CD4-positive, alpha-beta T cell (primary cell): ENCODE measurements at places on chromosomes 4 and X. TPM values are rescaled to one million over a fixed set of nuclear protein-coding genes. Genes with fewer than 3 reads are reported as not detected.

The PLK4 gene
- 2.7 TPM for total RNA-seq

The RNF113A gene
- total RNA-seq = 32.5 TPM

The LRAT gene
- not detected for total RNA-seq

GRCh38 chr4:111595456-111595855 lies 549.8 kb upstream of the FAM241A start:
- no peaks in the 10 kb centered on the region for H3K4me1 ChIP-seq
- H3K27ac ChIP-seq = no peak overlapping the region
- H3K36me3 ChIP-seq = no peaks in the 10 kb centered on the region
- H3K4me3 ChIP-seq = no peak overlapping the region

The RGN gene
- not detected for total RNA-seq

DNA sequence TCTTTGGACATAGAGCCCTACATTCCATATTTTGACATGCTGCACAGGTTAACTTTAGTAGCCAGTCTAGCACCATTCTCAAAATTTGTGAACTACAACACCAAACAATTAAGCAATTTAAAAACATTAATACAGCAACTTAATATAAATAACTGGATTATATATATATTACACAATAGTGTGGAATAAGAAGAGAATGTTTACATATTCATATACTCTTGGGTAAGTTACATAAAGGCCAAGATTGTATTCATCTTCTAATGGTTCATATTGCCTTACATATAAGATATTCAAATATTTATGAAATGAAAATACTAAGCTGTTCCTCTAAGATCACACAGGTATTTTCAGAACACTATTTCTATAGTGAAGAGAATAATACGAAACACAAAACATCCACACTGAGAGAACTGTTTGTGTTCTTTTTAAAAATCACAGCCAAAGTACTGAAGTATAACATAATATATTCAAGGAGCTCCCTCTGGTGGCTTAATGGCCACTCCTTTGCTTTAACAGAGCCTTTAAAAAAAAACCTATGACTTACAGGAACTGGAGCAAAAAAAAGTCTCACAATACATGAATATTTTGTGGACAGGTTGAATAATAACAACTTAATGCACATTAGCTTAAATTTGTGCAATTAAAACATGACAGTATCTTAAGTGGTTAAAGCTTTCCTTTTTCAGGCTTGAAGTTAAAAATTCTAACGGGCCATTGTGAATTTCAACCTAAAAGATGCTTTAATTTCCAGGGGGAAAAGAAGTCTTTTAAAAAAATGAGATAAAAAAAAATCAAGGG lies 46.2 kb downstream of the NEK1 start:
- no peak overlapping the region for H3K4me3 ChIP-seq
- no peaks in the 10 kb centered on the region for H3K36me3 ChIP-seq
- no peaks in the 10 kb centered on the region for H3K4me1 ChIP-seq
- DNase-seq = no peak

DNA sequence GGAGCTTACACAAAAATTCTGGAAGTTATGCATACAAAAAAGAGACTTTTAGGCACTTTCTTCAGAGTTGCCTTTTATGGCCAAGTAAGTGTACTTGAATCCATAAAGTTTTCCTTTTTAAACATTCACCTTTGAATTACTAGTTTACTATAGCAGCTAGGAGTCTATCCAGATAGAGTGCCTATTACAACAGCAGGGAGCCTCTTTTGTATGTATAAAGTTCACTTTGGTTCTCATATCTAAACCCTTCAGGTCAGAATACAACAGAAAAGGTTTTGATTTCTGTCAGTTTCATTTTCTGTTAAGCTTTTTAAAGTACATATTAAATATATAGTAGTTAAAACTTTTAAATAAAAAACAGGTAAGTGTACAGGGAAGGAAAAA lies 51.4 kb upstream of the IL13RA1 start:
- H3K36me3 ChIP-seq = peaks cover 68% of the 10 kb centered on the region
- H3K4me1 ChIP-seq = no peaks in the 10 kb centered on the region

DNA sequence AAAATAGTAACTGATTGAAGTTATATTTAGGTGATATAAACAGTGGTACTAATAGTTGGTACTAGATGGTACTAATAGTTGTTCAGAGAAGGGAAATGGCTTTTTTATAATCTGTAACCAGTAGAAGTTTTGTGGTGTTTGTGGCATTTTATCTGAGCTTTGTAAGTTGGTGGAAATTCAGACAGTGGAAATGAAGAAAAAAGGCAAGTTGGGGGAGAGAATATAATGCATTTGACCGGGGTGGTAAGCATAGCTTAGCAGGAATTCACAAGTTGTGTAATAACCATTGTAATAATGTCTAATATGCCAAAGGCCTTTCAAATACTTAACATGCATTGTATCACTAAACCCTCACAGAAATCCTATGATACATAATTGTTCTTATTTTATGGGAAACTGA lies 36.3 kb downstream of the DTHD1 start:
- H3K27me3 ChIP-seq = no peaks in the 10 kb centered on the region
- no peak for DNase-seq
- no peak overlapping the region for H3K4me3 ChIP-seq
- H3K27ac ChIP-seq = no peak overlapping the region
- peaks cover 6% of the 10 kb centered on the region for H3K4me1 ChIP-seq
- H3K36me3 ChIP-seq = no peaks in the 10 kb centered on the region

DNA sequence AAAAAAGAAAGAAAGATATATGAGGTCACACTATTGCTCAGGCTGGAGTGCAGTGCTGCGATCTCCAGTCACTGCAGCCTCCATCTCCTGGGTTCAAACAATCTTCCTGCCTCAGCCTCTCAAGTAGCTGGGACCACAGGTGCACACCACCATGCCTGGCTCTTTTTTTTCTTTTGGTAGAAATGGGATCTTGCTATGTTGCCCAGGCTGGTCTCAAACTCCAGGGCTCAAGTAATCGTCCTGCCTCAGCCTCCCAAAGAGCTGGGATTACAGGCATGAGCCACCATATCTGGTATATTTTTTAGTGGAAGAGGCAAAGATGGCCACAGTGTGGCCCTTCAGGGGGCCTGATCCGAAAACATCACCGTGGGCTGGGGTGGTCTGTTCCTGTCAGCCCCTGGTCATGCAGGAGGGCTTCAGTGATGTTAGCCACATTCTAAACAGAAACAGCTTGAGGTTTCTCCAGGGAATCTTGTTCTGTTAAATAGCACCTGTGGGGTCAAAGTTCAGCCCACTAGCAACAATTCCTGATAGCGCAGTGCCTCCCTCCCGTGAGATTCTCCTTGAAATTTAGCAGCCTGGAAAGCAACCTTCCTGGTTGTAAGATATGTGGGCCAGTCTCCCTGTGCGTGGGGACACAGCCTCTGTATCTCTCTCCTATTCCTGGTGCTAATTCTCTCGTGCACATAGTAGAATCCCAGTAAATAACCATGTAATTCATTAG lies 7.3 kb upstream of the DHRSX start:
- H3K27ac ChIP-seq = no peak overlapping the region
- H3K4me3 ChIP-seq = no peak overlapping the region
- no peaks in the 10 kb centered on the region for H3K36me3 ChIP-seq
- no peaks in the 10 kb centered on the region for H3K27me3 ChIP-seq

The MAGEA1 gene
- not detected for total RNA-seq

DNA sequence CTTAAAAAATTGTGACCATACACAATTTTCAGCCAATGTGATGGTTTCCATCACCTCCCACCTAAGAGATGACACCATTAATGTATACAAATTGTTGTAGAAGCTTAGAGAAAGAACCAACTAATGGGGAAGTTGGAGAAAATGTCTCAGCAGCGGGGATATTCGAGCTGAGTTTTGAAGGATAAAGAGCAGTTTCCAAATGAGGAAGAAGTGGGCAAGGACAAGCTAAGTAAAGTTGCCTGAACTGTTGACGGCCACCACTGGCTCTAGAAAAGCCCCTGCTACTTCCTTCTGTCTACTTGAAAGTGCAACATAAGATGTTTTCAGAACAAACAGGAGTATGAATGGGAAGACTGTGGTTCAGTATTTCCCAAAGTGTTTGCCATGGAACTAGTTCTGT lies 92.0 kb downstream of the CHRNA9 start:
- H3K4me3 ChIP-seq = no peak overlapping the region
- H3K27me3 ChIP-seq = no peaks in the 10 kb centered on the region
- H3K36me3 ChIP-seq = no peaks in the 10 kb centered on the region

DNA sequence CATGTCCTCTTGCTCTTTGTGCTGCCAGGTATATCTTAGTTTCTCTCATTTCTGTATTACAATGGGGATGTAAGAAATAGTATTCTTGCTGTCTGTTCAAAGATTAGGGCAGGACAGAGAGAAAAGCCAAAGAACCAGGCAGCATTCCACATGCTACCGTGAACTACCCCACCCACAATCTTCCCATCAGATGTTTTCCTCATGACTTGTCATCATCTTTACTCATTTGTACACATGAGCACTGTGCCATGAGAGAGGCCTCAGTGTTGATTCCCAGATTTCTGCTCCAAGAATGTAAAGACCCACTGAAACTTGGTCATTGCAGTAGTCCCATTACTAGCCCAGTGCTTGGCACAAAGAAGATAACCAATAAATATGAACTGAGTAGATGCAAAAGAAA lies 354.6 kb upstream of the RASGEF1B start:
- no peaks in the 10 kb centered on the region for H3K4me1 ChIP-seq
- no peaks in the 10 kb centered on the region for H3K36me3 ChIP-seq
- H3K27me3 ChIP-seq = no peaks in the 10 kb centered on the region
- H3K27ac ChIP-seq = no peak overlapping the region
- no peak for DNase-seq

The PABPC1L2B gene
- not detected for total RNA-seq

The MTTP gene
- not detected for total RNA-seq

- H3K27ac ChIP-seq = no peak overlapping the region
- no peak overlapping the region for H3K4me3 ChIP-seq
- H3K36me3 ChIP-seq = no peaks in the 10 kb centered on the region
- no peaks in the 10 kb centered on the region for H3K4me1 ChIP-seq
Measured at GRCh38 chr4:109231331-109231730, 71.1 kb downstream of the COL25A1 start.

The MCF2 gene
- total RNA-seq = 1.1 TPM

DNA sequence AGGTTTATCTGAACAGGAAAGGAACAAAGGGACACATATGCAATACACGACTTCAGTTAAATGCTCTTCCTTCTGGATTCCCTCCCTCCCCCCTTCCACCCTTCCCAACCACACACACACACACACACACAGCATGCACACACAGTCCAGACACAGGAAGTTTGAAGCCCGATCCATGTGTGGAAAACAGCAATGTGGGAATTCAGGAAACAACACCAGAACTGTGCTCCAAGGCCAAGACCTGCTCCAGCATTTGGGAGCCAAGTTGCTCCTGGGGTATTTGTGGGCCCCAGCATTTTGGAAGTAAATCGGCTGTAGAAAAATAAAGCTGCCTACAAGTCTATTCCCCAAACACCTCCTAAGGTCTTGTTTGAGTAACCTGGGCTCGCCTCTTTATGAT lies 5.6 kb upstream of the AMOT start:
- no peaks in the 10 kb centered on the region for H3K27me3 ChIP-seq
- no peak for DNase-seq
- no peak overlapping the region for H3K4me3 ChIP-seq
- H3K4me1 ChIP-seq = peaks cover 4% of the 10 kb centered on the region

- no peaks in the 10 kb centered on the region for H3K4me1 ChIP-seq
- H3K27me3 ChIP-seq = no peaks in the 10 kb centered on the region
- H3K36me3 ChIP-seq = no peaks in the 10 kb centered on the region
- DNase-seq = no peak
- H3K4me3 ChIP-seq = no peak overlapping the region
Measured at GRCh38 chrX:22758807-22759481, 240.8 kb upstream of the DDX53 start.

GRCh38 chr4:169305651-169306050 lies 34.9 kb upstream of the SH3RF1 start:
- DNase-seq = no peak
- no peak overlapping the region for H3K27ac ChIP-seq
- H3K36me3 ChIP-seq = no peaks in the 10 kb centered on the region
- no peaks in the 10 kb centered on the region for H3K27me3 ChIP-seq

The SSX1 gene
- not detected for total RNA-seq

The HELT gene
- not detected for total RNA-seq

DNA sequence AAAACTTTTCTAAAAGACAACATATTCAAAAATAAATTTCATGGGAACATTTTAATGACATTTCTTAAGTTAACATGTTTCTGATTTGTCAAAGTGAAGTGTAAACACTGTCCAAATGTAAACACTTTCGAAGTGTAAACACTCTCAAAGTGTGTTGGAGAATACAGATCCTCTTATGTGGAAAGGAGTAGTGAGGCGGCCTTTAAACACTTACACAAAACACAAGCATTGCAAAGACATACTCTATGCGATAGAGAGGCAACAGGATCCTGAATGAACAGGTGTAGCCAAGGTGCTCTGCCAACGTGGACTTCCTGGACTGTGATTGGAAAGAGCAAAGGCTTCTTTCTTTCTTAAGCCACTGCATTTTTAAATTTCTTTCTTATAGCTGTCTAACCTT lies 62.7 kb upstream of the PGM2 start:
- DNase-seq = no peak
- no peak overlapping the region for H3K27ac ChIP-seq
- H3K4me3 ChIP-seq = no peak overlapping the region
- no peaks in the 10 kb centered on the region for H3K36me3 ChIP-seq

DNA sequence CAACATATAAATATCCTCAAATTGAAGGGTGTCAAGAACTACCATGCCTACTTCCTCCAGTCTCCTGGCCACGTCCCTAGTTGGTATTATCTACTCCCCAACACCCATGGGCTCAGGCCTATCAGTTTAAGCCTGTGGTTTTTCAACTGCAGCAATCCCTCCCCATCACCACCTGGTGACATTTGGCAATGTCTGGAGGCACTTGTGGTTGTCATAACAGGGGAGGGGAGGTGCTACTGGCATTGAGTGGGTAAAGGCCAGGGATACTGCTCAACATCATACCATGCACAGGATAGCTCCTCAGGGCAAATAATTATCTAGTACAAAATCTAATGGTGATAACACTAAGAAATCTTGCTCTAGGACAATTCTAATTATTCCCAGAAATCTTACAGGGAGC lies 95.3 kb downstream of the COMMD8 start:
- H3K27ac ChIP-seq = no peak overlapping the region
- H3K4me1 ChIP-seq = no peaks in the 10 kb centered on the region

The FAM200B gene
- total RNA-seq = 22.1 TPM

The FRMD7 gene
- not detected for total RNA-seq

GRCh38 chr4:124641715-124642381 lies 70.7 kb downstream of the ANKRD50 start:
- no peaks in the 10 kb centered on the region for H3K4me1 ChIP-seq
- no peak overlapping the region for H3K4me3 ChIP-seq
- no peak overlapping the region for H3K27ac ChIP-seq

GRCh38 chr4:108601106-108601505 lies 19.3 kb upstream of the RPL34 start:
- no peak overlapping the region for H3K27ac ChIP-seq
- H3K27me3 ChIP-seq = no peaks in the 10 kb centered on the region
- no peaks in the 10 kb centered on the region for H3K36me3 ChIP-seq
- peaks cover 12% of the 10 kb centered on the region for H3K4me1 ChIP-seq
- H3K4me3 ChIP-seq = no peak overlapping the region

The MANBA gene
- 16.9 TPM for total RNA-seq

- H3K4me1 ChIP-seq = no peaks in the 10 kb centered on the region
- no peaks in the 10 kb centered on the region for H3K27me3 ChIP-seq
- H3K27ac ChIP-seq = no peak overlapping the region
- no peak overlapping the region for H3K4me3 ChIP-seq
Measured at GRCh38 chr4:176044589-176044951, 21.1 kb upstream of the WDR17 start.

The TMSB15C gene
- 4.1 TPM for total RNA-seq

The SLC39A8 gene
- 17.9 TPM for total RNA-seq

The DDX53 gene
- not detected for total RNA-seq
